Activated CD4-positive, alpha-beta T cell treated with anti-CD3 and anti-CD28 coated beads, Interleukin-2, amount 10 ng/mL, durations not matched to agents 24 days and 14 days (primary cell): ENCODE measurements at places on chromosomes 5 and 9. TPM values are rescaled to one million over a fixed set of nuclear protein-coding genes. Genes with fewer than 3 reads are reported as not detected.

KIF4B gene
- 0.07 TPM in 1 of 2 replicates, not detected in the other for total RNA-seq

PIP5KL1 gene
- 0.89 and 0.90 TPM in 2 replicates for total RNA-seq

SLC25A2 gene
- 0.14 and 0.23 TPM in 2 replicates for total RNA-seq

PCDHB11 gene
- total RNA-seq, result not detected in 2 replicates

TMEM252 gene
- total RNA-seq, result not detected in 2 replicates

PCDHB6 gene
- total RNA-seq, result not detected in 2 replicates

CCL27 gene
- total RNA-seq, result 0.52 and 0.70 TPM in 2 replicates

PPP2R2B gene
- 0.12 TPM in 1 of 2 replicates, not detected in the other for total RNA-seq

SOX30 gene
- 0.19 TPM in 1 of 2 replicates, not detected in the other for total RNA-seq

HARS1 gene
- total RNA-seq, result 109 and 115 TPM in 2 replicates

SMIM33 gene
- total RNA-seq, result 0.37 and 0.38 TPM in 2 replicates

PCDHGB4 gene
- total RNA-seq, result 0.21 TPM in 2 replicates

POLE3 gene
- total RNA-seq, result 81.4 and 84.4 TPM in 2 replicates

ZBTB34 gene
- total RNA-seq, result 7.0 and 7.6 TPM in 2 replicates

RFESD gene
- total RNA-seq, result 4.0 and 4.2 TPM in 2 replicates

SPINK6 gene
- not detected in 2 replicates for total RNA-seq

BTNL3 gene
- total RNA-seq, result not detected in 2 replicates

KLHL9 gene
- 14.8 and 15.0 TPM in 2 replicates for total RNA-seq

TNFAIP8 gene
- 188 and 193 TPM in 2 replicates for total RNA-seq

RASEF gene
- total RNA-seq, result not detected in 2 replicates

CORO2A gene
- total RNA-seq, result 0.92 and 1.4 TPM in 2 replicates
